ENCODE measurements at places on chromosomes 5 and 9. TPM values are rescaled to one million over a fixed set of nuclear protein-coding genes. Genes with fewer than 3 reads are reported as not detected.

Gene CDH12
- total RNA-seq, result not detected

Gene ADRB2
- total RNA-seq, result 1.6 TPM

Gene ANKRD18A
- total RNA-seq, result 1.6 TPM

Gene ZNF462
- 2.2 TPM for total RNA-seq

Gene PCDHGA1
- 0.10 TPM for total RNA-seq

Gene PALM2AKAP2
- 32.1 TPM for total RNA-seq

DNA sequence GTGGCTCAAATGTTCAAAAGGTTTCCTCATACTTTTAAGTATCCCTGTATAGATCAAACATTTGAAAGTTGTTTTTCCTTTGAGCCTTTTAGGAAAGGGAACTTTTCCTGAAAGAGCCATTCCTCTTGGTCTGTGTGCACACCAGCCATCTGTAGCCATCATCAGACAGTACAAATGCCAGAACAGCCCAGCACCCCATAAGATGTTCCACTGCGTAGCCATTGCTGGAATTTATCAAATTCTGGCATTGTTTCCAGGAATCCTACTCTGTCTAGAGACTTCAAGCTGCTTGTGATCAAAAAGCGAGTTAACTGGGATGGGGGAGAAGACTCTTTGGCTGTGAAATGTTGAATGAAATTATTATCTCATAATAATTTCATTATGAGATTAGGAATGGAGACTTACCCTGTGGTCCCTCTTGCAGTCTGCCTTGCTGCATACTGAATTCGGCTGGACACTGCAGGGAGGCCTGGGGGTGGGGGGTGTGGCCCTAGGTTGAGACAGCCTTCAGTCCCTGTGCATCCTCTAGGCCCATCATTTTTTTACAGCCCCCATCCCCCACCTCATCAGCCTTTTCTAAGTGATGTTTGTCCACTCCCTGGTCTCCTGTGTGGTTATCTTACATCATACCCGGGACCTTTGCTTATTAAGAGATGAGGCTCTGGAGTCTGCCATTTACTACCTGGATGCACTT is 99.8 kb downstream of the RALGPS1 start:
- DNase-seq, result no peak

DNA sequence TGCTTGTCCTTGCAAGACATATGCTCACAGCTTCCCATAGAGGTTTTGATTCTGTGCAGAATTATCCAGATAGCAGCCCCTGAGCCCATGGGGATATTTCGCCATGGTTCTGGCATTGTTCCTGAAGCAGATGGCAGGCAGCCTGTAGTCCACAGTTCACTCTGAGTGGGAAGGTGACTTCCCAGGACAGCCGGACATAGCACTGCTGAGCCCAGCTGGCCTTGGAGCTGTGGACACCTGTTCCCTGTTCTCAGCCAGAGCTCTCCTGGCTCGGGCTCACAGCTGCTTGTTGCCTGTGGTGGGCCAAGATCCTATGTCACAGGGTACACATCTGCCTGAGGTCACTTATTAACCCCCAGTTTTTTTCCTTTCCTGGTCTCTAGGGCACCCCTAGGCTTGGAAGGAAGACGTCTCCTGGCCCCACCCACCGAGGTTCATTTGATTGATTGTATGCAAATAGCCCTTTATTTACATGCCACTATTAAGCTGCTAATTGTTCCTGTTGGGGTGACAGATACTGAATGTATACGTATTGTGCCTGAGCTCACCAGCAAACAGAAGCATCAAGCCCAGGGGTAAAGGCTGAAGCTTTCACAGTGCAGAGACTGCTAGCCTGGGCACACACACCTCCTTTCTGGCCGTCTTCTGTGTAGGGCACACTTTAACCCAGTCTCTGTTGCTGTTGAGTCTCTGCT is 96.6 kb upstream of the DMRT1 start:
- peak; percentile 97 for DNase-seq

DNA sequence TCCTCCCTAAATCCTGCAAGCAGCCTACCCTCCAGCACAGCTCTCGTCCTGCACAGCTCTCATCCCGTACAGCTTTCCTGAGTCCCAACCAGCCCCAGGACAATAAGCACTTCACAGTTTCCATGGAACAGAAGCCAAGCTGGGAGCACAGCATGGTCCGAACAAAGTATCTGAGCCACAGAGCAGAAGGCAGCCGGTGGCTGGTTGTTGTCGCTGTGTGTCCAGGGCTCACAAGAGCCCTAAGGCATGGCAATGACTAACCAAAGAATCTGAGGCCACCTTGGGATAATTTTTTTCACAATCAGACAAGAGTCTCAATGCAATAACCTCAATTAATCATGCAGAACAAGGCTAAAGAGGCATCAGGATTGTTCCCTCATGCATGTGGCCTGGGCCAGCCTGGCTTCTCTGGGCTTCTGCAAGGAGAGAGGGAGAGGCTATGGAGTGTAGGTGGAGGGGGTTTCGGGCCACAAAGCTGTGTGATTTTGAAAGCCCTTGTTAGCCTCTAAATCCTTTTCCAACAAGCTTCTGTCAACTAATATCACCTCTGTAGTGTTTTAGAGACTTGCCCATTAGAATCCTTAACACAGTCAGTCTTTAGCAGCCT is 323.4 kb downstream of the PIK3R1 start:
- DNase-seq, result no peak

DNA sequence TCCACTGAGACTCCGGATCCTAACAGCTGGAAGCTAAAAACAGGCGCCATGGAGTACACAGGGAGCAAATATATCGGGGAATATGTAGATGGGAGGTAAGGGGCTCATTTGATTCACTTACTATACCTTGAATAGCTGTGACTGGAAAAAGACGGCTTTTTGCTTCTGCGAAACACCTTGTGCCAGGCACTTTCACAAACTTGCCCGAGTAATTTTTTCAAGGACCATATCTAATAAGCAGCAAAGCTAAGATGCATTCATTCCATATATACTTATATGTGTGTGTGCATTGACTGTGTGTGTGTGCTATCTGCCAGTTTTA is 178 bp downstream of the MORN5 start:
- DNase-seq, result no peak

DNA sequence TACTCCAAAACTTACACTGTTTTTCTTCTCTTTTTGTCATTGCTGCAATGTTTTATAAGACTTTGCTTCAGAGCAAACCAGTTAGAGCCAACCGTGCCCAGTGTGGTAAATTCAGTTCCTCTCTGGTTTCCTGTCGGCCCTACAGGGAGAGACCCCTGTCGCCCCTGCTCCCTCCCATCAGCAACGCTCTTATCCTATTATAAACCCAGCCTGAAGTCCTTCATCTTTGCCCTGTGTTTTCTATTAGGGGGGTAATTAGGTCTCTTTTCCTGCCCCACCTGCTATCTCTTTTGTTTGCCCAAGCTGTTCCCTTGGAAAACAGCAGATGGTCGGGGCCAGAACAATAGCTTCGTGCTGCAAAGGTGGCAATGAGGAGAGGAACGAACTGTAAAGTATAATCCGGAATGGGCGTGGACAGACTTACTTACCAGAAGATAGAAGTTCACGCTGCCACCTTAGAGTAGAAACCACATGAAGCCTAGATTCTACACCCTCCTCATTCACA is 21.4 kb upstream of the OTULINL start:
- DNase-seq, result no peak

DNA sequence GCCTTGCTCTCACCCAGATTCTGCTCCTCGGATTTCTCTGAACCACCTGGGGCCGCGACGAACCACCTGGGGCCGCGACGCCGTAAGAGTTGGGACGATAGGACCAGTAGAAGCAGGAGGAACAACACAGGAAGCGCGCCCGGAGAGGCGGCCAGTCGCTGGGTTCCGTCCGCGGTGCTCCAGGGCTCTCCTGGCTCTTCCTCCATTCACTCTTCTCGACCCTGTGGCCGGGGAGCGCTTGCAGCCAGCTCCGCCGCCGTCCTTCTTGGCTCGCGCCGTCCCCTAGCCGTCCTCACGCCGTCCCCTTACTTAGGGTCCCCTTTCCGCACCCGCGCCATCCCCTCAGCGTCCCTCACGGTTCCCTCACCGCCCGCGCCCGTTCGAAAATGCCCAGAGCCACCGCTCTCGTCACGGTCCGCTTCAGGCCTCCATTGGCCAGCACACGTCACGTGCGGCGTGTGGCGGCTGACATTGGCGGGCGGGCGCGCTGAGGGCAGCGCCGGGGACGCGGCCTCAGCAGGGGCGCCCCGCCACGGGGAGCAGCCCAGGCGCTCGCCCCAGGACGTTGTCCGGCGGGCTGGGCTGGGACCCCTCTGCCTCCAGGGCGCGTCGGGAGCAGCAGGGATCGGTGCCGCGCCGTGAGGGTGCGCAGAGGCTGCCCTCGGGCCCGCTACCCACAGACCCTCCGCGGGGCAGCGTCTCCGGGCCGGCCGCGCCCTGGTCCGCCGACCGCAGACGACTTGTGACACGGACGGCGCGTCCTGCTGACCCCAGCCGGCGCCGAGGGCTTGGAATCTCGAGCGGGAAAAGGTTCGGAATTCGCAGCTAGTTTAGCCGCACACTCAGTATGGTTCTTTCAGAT is 53.7 kb upstream of the PTPDC1 start:
- peak; percentile 87 for DNase-seq

DNA sequence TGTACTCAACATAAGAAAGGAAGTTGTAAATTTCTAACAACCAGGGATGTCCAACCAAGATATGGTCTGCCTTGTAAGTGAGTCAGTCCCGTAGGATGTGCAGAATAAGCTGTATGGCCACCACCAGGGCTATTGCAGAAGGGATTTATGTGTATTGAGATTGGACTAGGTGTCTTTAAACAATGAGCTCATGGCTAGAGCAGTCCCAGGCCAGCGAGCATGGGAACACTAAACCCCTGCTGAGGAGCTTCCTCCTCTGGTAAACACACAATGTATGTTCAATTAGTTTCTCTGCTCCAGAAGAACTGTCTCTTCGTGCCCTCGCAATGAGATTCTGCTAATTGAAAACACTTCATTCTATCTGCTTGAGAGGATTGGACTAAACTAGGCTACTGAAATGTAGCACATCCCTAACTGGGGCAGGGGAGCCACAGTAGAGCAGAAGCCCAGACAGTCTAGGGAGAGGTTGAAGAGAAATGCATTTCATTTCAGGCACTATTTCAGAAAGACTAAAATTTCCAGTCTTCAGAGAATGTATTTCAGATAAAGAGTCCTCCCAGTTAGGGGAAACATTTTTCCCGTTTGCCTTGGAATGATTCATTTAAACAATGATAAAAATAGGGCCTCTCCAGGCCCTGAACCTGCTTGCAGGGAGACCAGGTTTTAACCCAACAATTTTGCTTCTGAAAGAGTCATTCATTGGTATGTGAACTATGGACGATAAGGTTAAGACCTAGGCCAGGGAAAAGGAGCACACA is 154.7 kb downstream of the FAM114A2 start:
- DNase-seq, result no peak

DNA sequence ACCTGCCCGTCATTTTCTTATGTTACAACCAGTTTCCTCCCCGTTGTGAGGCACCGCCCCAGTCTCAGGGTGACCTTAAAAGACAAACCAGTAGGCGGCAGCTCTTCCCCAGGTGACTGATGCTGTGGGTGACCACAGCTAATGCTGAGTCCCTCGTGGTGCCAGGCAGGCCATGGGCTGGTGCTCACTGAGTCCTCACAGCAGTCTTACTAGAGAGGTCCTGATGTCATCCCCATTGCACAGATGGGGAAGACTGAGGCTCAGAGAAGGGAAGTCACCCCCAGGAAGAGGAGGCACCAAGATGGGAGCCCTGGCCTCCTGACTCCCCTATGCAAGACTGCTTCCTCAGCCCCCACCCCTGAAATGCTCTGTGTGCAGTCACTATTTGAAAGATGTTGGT is 978 bp downstream of the CFAP157 start:
- DNase-seq, result no peak

- no peak for DNase-seq
Measured at GRCh38 chr5:31079668-31080067, 113.8 kb upstream of the CDH6 start.

DNA sequence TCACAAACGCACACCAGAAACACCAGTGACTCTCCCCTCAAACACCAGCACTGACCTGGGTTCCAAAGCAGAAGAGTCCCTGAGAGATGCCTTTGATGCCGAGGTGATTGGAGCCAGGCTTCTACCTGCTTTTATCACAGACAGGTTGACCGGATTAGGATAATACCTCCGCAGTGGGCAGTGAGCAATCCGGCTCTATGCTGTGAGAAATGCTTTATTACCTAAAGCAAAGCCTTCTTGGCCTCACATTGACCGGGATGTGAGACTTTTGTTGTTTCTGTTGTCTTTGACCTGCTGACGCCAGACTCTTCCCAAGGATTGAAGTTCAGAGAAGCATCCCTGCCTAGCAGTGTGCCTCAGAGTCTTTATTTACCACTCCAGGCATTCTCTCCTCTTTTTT is 320.3 kb upstream of the CLINT1 start:
- DNase-seq, result no peak

GRCh38 chr5:71586052-71586940 is 844 bp upstream of the MCCC2 start:
- DNase-seq, result no peak

GRCh38 chr5:165175041-165175440 is 1669.6 kb downstream of the MAT2B start:
- DNase-seq, result no peak

DNA sequence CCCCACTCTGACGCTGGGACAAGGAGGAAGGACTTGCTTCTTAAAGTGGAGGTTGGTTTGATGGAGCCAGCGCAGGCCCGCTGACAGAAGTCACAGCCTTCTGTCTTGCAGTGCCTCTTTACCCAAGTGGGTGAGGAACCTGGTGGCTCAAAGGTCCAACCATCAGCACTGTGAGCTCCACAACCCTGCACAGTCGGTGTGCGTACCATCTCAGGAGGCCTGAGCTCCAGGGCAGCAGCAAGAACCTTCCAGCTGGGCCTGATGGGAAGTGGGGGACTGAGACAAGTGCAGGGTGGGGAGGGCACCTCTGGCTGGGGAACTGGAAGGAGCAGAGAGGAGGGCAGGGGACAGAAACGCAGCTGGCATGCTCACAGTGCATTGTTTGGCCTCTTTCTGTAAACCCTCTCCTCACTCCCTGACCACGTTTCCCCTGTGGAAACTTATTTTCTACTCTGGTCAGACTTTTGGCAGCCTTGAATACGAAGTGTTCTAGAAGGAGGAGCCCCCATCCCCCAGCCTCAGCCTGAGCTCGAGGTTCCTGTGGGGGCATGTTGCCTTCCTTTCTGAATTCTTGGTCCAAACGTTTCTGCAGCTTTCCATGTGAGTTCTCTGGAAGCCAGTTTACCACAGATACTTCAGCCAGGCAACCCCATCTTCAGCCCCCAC is 178.5 kb upstream of the PITX1 start:
- no peak for DNase-seq

DNA sequence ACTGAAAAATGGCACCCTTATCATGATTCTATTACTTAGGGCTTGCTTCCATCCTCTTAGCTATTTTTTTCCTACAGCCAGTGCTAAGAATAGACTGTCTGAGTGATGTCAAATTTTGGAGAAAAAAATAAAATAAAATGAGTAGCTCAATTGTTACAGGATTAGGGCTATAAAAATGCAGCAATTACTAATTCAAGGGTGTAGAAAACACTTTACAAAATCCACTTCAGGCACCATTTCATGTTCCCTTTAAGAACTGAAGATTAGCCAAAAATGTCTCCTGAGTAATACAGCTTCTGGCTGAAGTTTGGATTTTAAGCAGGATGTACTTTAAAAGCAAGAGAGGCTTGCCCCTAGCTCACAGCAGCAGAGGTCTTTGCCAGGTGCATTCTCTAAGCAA is 240.5 kb upstream of the IRX1 start:
- DNase-seq, result no peak

All from left lobe of liver (tissue), 2 donors.